ENCODE measurements at places on chromosomes 16 and 17.

- H3K4me3 ChIP-seq = no peak overlapping the region
- DNase-seq = no peak
- no peaks in the 10 kb centered on the region for H3K4me1 ChIP-seq
- peak overlapping the region; percentile 34 for H3K27ac ChIP-seq
These were observed 667 bp upstream of the KIF19 start for GRCh38 chr17:74325376-74325742.

GRCh38 chr17:79633993-79634813 is 23.4 kb upstream of the RBFOX3 start:
- H3K4me1 ChIP-seq = no peaks in the 10 kb centered on the region
- DNase-seq = peak; percentile 25
- no peak overlapping the region for H3K4me3 ChIP-seq
- H3K27ac ChIP-seq = no peak overlapping the region
- no peaks in the 10 kb centered on the region for H3K27me3 ChIP-seq
- no peaks in the 10 kb centered on the region for H3K36me3 ChIP-seq

DNA sequence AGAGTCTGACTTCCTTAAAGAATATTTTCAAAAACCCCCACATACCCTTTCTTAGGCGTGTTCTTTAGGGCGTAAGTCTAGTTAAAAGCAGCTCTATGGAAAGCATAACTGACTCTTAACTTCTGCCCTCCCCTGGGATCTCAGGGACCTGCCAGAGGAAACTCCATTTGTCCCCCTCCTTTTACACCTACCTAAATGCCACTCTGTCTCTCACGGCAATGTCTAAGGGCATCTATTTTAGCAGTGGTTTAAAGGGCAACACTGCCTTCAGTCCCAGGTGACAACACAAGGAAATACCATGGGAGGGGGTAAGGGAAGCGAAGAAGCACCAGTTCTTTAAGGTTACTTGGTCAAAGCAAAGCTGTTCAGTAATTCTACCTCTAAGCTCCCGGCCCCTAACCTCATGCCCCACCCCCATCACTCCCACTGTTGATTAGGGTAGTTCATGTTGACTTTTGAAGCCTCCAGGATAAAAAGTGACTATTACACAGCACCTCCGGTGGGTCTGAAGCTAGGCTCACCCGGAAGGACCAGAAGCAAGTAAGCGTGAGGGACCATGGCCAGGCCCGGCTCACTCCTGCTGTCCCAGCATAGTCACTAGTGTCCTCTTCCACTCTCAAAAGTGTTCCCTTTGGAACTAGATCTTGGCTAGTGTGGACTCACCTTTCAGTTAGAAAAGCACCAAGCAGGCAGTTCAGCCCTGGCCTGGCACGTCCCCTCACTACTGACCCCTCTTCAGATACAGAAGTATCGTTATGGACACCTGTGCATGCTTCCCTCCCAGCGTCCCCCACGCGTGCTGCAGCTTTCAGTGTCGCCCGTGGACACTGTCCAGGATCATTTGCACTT is 47.1 kb downstream of the CYTH1 start:
- H3K27me3 ChIP-seq = no peaks in the 10 kb centered on the region
- H3K27ac ChIP-seq = peak overlapping the region; percentile 55
- no peak overlapping the region for H3K4me3 ChIP-seq
- H3K4me1 ChIP-seq = peaks cover 6% of the 10 kb centered on the region
- DNase-seq = no peak

DNA sequence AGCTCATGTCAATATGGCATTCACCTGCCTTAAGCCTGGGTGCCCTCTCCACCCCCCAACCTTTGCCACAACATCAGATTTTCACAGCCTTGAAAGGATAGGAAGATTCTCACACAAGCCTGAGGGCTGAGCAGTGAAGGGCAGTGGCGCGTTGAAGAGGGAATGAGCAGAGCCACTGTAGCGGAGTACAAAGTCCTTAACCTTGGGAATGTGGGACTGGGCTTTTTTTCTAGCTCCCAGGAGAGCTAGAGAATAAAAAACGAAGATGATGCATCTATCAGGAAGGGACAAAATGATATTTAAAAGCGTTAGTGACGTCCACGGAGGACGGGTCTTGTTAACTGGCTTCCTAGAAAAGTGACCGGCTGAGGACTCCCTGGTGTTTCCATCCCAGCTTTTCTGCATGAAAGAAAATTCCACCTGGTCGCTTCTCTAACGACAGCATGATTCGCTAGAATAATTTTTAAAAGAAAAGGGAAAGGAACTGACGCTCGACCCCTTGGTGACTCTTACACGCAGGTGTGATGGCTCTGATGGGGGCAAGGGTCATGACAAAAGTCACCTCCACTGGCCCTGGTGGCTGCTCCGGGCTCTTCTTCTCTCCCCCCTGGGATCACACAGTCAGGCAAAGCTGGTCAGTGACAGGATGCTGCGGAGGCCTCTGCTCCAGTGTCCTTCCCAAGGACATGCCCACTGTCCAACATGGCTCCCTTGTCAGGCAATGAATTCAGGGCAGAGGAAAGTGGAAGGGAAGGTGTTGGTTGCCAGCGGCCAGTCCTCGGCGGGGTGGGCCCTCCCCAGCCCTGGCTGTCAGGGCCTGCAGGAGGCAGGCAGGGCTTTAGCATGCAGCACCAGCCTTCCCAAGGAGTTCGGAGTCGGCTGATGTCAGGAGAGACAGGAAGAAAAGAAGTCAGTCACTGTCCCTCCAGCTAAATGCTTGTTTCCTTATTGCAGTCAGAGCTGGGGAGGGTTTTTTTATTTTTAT is 58.4 kb upstream of the IRX3 start:
- H3K27ac ChIP-seq = no peak overlapping the region
- no peaks in the 10 kb centered on the region for H3K36me3 ChIP-seq
- H3K27me3 ChIP-seq = no peaks in the 10 kb centered on the region

Data from liver (tissue), 10 donors.